ENCODE measurements at places on chromosomes 4 and X. TPM values are rescaled to one million over a fixed set of nuclear protein-coding genes. Genes with fewer than 3 reads are reported as not detected.

MAGEC1 gene
- 10.0 TPM for total RNA-seq

DUSP21 gene
- 6.0 TPM for total RNA-seq

SLC49A3 gene
- total RNA-seq, result 7.3 TPM

GRCh38 chrX:74467656-74468055 is 46.4 kb downstream of the SLC16A2 start:
- H3K27me3 ChIP-seq, result no peaks in the 10 kb centered on the region
- H3K27ac ChIP-seq, result no peak overlapping the region
- no peaks in the 10 kb centered on the region for H3K36me3 ChIP-seq
- no peaks in the 10 kb centered on the region for H3K4me1 ChIP-seq
- no peak for DNase-seq
- H3K4me3 ChIP-seq, result no peak overlapping the region

ASB9 gene
- total RNA-seq, result 83.0 TPM

GRCh38 chrX:96578781-96579180 is 105.9 kb upstream of the DIAPH2 start:
- H3K27me3 ChIP-seq, result no peaks in the 10 kb centered on the region
- no peak for DNase-seq
- no peaks in the 10 kb centered on the region for H3K4me1 ChIP-seq
- H3K27ac ChIP-seq, result no peak overlapping the region

DNA sequence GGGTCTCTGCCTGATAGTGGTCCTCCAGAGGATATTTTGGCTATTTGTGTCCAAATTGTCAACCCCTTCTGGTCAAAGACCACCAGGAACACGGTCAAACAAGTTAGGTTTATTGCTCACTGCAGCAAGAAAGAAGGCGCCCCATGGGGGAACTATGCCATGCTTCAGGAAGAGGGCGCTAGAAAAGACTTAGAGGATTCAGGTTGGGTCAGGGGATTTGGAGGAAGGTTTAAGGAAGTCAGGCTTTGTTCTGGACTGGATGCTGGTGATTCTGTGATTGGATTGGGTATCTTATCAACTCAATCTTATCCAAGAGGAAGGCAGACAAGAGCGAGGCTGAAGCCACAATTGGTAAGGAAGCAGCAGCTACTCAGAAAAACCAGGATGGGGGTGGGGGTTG is 14.3 kb upstream of the ELF4 start:
- H3K27me3 ChIP-seq, result no peaks in the 10 kb centered on the region
- H3K4me1 ChIP-seq, result peaks cover 3% of the 10 kb centered on the region
- H3K4me3 ChIP-seq, result no peak overlapping the region
- no peak for DNase-seq
- H3K36me3 ChIP-seq, result no peaks in the 10 kb centered on the region
- H3K27ac ChIP-seq, result no peak overlapping the region

COL25A1 gene
- total RNA-seq, result 11.7 TPM

GABRB1 gene
- 0.87 TPM for total RNA-seq

DNA sequence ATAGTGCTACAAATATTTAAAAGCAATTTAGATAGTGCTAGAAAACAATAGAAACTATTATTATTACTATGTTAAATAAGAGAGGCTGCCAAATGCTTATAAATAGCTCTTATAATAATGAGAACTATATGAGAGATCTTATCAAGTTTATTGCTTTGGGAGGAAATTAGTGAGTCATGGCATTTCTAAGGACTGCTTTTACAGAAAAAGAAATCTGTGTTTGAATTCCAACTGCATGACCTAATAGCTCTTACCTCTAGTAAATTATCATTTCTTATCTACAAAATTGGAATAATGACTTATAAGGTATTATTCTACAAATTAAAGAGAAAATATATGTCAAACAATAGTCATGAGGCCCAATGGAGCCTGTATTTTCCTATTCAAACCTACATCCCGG is 177.2 kb downstream of the GABRG1 start:
- no peaks in the 10 kb centered on the region for H3K4me1 ChIP-seq
- H3K27me3 ChIP-seq, result no peaks in the 10 kb centered on the region
- no peak for DNase-seq
- H3K4me3 ChIP-seq, result no peak overlapping the region

DNA sequence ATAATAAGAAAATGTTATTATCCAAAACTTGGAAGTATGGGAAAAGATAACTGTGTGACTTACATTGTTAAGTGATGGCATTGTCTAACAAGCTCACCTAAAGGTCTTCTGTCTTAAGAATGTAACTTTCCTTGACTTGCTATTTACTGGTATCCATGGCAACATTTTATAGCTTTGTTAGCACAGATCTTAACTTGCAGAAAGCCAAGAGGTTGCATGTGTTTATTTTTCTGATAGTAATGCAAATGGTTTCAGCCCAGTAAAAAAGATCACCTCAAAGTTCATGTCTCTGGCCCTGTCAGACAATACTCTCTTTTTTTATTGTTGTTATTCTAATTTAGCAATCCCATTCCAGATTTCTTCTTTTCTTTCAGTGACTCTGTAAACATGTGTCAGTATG is 425.3 kb downstream of the SPRY1 start:
- no peak for DNase-seq
- no peaks in the 10 kb centered on the region for H3K27me3 ChIP-seq
- H3K27ac ChIP-seq, result no peak overlapping the region
- no peak overlapping the region for H3K4me3 ChIP-seq
- no peaks in the 10 kb centered on the region for H3K4me1 ChIP-seq
- no peaks in the 10 kb centered on the region for H3K36me3 ChIP-seq

RCHY1 gene
- 35.5 TPM for total RNA-seq

GRCh38 chr4:10639664-10640063 is 44.9 kb downstream of the CLNK start:
- H3K4me3 ChIP-seq, result no peak overlapping the region
- no peaks in the 10 kb centered on the region for H3K27me3 ChIP-seq
- H3K27ac ChIP-seq, result no peak overlapping the region
- H3K36me3 ChIP-seq, result no peaks in the 10 kb centered on the region
- peaks cover 12% of the 10 kb centered on the region for H3K4me1 ChIP-seq
